ENCODE measurements at places on chromosomes 6 and 20.

DNA sequence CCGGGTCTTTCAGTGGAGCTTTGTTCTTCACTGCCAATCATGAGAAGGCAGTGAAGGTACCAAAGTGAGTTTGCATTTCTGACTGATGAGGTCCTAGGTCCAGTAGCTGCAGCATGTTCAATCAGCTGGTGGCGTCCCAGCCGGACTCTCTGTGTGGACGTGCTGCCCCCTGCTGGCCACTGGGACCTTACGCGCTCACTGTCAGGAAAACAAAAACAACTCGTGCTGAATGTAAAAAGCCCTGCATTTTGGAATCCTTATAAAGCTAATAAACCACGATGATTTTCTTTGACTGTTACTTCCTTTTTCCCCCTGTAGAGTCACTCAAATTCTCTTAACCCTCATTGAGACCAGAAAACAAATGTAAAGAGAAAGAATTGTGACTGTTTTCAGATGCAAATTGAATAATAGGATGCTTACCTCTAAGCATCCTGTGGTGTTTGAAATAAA, 4.9 kb upstream of the CD24 start:
- DNase-seq, result peak; percentile 74

DNA sequence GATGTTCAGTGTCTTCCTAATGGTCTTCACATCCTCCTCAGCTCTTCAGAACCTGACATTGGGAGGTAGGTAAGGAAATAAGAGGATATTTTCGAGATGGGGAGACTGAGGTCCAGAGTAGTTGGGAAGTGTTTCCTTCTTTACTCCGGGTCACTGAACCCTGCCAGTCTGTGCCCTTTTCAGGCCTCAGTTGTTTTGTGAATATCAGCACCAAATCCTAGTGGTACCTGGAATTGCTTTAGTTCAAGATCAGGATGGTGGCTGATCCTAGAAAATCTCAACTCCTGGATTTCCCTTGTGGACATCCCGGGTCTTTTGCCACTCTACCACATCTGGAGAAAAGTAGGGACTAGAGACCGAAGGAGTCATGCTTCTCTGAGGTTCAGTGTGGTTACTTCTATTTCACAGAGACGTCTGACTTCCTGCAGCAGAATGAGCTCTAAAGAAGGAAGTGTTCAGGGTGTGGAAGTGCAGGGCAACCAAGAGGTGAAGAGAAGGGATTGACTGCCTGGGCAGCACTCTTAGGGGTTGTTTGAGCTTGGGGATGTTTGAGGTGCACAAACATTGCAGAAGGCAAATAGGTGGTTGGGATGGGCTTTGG, 995 bp downstream of the STK4 start:
- peak; percentile 55 for DNase-seq

DNA sequence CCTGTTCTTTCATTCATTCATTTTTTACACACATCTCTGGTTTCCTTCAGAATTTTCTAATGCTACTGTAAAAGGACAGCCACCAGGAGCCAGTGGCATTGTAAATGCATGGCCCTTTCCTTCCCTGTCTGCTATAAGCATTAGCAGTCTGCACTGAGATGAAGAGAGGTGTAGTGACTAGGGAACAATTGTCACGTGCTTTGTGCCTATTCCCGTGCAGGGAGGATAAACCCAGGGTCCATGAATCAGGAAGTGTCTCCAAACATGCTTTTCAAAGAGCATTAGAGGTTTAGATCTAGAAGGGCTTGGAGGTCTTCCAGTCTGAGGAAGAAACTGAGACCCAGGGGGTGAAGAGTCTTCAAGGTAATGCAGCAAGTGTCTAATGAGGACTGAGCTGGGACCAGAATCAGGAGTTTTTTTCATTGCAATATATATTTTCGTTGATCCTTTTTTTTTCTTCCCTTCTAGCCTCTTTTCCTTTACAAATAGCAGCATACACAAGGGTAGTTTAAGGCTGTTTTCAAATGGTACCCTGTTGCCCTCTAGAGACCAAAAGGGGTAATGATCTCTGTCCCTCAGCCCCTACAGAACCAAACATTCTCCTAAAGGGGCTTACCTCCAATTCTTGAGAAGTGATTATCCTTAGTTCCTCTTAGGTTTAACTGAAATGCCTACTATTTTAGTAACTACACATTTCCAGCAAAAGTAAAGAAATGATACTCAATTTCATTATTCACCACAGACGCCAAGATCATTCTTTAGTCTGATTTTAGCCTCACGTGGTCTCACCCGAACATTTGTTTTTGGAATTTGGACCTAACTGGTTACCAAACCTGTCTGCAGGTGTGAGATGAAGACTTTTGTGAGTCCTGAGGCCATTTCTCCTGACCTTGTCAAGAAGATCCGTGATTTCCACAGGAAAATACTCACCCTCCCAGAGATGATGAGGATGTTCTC, 6.6 kb downstream of the TRIM15 start:
- peak; percentile 36 for DNase-seq

GRCh38 chr6:132736239-132736638, 21.5 kb downstream of the VNN2 start:
- DNase-seq, result no peak

DNA sequence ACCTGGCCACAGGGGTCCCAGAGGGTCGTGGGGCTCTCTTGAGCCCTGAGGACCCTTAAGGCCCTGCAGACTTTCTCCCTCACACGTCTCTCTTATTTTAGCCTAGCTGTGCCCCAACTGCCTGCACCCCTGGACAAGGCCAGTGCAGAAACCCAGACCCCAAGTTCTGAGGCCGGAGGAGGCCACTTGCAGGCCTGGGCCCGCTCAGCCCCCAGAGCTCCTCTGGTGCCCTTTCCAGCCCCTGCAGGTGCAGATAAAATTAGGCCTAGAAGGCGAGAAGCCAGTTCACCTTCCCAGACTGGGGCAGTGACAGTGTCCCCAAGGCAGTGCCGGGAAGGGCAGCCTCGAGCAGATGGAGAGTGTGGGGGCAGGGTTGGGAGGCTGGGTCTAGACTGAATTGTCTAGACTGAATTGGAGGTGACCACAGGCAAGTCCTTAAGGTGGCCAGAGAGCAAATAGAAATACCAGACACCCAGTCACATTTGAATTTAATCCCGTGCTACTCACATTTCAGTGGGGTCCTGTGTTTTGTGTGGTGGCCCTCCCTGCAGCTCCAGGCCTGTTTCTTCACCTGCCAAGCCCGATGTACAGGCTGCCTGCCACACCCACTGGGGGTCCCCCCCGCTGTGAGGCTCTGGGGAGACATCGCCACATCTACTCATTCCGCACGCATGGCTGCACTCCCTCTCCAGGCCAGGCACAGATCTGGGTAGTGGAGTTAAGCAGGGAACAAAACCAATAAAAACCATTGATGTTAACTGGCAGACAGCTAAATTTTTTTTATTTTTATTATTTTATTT, 8.6 kb upstream of the IP6K3 start:
- no peak for DNase-seq

DNA sequence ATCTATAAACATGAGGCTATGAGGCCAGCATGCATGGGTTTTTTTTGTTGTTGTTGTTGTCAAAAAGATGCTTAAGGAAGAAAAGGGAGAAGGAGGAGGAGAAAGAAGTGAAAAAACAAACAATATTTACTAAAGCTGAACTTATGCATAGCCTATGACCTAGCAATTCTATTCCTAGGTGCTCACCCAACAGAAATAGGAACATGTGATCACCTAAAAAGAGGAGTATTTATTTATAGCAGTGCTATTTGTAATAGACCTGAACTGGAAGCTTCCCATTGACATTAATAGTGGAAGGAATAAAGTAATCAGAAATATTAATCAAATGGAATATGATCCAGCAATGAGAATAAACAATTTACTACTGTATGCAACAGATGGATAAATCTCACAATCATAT, 156.5 kb upstream of the OLIG3 start:
- DNase-seq, result no peak

GRCh38 chr6:70282919-70283461, 19.9 kb downstream of the COL9A1 start:
- DNase-seq, result no peak

- DNase-seq, result no peak
Observed at GRCh38 chr6:72969666-72970065, 255.6 kb downstream of the KHDC1L start.

Data from DND-41 (cell line).